Activated naive CD4-positive, alpha-beta T cell treated with anti-CD3 and anti-CD28 coated beads, Interleukin-2, amount 50 U/mL, for 16 hours (primary cell): ENCODE measurements at places on chromosomes 12 and 14.
A peak's percentile ranks its signal among the peaks of the same experiment; 100 is the strongest.

- no peak for DNase-seq
Observed at GRCh38 chr12:78375461-78375860, 489.1 kb upstream of the SYT1 start.

- peak; percentile 65 for DNase-seq
Observed at GRCh38 chr14:103808403-103809001, 38.9 kb downstream of the PPP1R13B start.

GRCh38 chr12:3138941-3139511, 61.8 kb downstream of the TSPAN9 start:
- no peak for DNase-seq

DNA sequence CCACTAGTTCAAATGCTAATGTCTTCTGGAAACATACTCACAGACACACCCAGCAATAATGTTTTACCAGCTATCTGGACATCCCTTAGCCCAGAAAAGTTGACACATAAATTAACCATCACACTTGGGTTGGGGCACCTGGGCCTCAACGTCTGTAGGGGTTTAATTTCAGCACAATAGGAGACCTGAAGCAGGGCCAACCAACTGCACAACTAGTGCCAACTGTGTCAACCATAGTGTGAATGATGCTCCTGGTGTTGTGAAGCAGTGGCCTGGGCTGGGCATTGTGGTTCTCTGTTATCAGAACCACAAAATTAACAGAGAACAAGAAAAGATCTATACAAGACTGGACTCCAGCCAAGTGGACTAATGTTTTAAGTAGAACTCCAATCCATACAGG, 106.7 kb upstream of the PPM1H start:
- no peak for DNase-seq

- peak; percentile 44 for DNase-seq
Observed at GRCh38 chr14:81436296-81437138, 36.4 kb upstream of the STON2 start.

GRCh38 chr14:63180011-63180410, 24.2 kb upstream of the RHOJ start:
- no peak for DNase-seq
